Mesenchymal stem cell (in vitro differentiated cells and primary cell): ENCODE measurements at places on chromosomes 6 and 20.

- DNase-seq, result peak; percentile 33
Measured at GRCh38 chr6:99467509-99468106, 42.5 kb upstream of the PNISR start.

- no peak for DNase-seq
Measured at GRCh38 chr6:26158076-26158580, 70.9 kb downstream of the HFE start.

GRCh38 chr6:141464490-141464889, 668.2 kb upstream of the GJE1 start:
- peak; percentile 74 for DNase-seq

DNA sequence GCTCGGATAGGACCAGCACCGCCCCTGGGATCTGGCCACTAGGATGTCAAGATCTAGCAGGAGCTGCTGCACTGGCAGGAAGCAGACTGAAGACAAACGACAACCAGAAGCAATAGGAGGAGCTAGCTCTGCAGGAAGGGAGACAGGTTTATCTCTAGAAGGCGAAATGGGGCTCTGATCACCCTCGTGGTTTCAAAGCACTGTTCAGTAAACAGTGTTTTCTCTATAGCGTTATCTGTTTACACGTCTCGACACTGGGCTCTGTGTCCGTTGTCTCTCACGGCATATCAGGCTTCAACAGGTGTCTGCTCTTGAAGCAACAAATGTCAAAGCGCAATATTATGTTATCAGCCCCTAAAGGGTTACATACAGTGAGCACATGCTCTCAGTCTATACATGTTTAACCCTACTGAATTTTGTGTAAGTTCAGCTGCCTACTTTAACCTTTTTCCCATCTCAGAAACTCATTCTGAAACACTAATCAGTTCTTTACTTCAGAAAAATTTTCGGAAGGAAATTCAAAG, 23.8 kb downstream of the TMEM14B start:
- no peak for DNase-seq

DNA sequence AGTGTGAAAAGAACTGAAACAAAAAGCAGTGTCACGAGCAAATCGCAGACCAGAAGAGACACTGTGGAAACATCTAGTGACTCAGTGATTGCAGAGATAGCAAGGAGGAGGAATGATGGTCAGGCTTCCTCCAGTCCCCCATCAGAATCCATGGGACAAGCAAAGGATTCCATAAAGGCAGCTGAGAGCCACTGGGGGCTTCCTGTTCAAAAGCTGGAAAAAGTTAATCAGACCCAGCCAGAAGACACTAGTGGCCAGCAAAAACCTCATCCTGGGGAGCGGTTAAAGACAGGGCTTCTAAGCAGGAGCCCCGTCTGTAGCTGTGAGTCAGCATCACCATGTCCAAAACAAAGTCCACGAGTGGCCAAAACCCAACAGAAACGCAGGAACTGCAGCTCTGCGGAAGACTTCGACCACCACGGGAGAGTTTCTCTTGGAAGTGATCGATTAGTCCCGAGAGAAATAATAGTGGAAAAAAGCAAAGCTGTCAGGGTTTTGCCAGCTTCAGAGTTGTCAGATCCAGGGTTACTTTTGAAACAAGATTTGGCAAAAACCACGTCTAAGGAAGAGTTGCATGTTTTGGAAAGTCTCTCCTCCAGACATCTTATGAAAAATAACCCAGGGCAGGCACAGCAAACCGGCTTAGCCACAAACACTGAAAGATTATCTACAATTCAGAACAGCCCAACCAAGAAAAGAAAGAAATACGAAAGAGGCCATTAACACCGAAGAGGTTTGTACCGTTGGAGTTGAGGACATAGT, 51.0 kb downstream of the JAG1 start:
- DNase-seq, result peak; percentile 94

GRCh38 chr20:5315807-5316187, 957 bp downstream of the PROKR2 start:
- no peak for DNase-seq

DNA sequence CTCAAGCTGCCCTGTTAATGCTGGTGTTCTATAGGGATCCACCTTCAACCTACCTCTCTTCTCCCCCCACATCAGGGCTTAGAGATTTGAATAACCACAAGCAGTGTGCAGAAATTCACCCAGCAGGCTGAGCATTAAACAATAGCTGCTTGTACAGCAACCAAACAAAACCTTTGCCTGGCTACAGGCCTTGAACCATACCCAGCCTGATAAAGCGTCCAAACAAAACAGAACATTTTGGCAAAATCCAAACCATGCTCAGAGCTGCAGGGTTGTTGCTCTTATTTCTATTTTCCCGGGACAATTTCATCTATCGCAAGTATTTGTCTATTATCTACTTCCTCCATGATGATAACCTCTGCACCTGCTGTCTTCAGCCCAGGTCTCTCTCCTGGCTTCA, 142.3 kb downstream of the UNC5CL start:
- DNase-seq, result no peak

- peak; percentile 67 for DNase-seq
Measured at GRCh38 chr6:36938536-36938935, 16.0 kb upstream of the PI16 start.

DNA sequence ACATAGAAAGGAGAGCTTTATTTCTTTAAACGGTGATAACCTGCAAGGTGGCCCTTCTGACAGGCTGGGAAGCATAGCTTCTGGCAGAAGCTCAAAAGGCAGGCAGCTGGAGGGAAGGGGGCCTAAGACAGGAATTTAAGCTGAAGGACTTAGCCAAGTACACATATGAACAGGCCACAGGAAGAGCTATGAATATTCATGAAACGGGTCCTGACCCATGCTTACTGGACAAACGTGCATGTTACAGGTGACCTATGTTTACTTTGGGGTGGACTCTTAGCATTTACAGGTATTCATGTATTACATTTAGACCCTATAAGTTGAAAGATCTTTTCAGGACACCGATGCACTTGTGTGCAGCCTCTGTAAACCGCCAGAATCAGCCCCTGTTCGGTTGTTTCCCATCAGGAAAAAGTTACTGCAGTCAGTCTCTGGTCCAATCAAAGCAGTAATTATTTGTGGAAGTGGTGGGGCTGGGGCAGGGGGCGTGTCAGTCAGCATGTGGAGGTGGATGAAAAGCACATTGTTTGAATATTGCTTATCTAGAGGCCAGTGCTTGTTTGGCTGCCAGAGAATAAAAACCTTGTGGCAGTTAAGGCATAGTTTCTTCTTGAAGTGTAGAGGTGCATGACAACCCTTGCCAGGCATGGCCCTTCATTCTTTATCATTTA, 2.9 kb upstream of the GZF1 start:
- DNase-seq, result no peak

DNA sequence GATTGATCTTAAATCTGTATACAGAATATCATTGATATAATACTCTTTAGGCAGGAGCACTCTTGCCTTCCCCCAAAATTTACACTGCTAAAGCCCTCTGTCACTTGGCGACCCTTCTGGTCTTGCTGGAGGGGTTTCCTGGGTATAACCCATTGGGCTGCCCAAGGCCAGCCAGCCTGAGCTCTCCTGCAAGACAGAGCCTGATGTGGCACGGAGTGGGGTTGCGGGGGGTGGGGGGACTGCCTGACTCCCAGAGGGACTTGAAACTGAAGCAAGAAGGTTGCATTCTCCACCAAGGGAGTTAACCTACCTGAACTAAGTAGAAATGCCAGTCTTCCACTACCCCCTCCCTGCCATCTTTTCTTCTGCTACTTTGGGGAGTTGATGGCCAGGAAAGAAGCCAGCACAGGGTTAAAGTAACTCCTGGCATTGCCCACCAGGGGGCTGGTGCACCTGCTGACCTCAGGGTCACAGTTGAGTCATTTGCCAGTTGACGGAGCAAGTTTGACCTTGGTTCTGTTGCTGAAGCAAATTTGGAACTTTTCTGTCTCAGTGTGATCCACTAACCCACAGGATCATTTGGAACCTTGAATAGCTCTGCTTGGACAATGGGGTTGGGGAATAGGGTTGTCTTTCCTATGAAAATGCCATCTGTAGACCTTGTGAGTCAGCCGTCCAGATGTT, 79.4 kb downstream of the ASXL1 start:
- DNase-seq, result no peak
